HS-5 (cell line): ENCODE measurements at places on chromosomes 13 and 19.

- no peak for DNase-seq
These were observed 37.4 kb downstream of the KLF5 start for GRCh38 chr13:73096173-73096572.

GRCh38 chr13:99085808-99086266 is 108.0 kb upstream of the DOCK9 start:
- DNase-seq, result no peak

- DNase-seq, result no peak
These were observed 2.7 kb upstream of the ACP5 start for GRCh38 chr19:11580116-11580515.

DNA sequence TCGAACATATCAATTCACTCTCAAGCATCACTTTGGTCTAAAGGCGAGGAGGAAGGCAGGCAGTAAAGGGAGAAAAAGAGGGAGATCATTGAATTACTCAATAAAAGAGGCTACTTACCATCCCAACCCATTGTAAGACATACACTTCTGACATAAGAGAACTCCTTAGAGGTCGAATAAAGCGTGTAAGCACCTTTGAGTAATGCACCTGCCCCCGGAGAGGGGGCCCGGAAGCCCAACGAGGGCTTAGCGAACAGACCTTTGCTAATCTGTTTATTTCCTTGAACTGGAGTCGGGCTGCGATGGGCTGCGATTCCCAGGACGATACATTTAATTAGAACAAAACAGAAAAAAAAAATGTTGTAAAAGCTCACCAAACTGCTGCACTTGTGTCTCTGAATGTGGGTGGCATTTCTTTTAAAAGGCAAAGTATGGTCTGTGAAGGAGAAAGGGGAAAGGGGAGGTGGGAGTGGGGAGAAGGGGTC is 3.0 kb downstream of the ZC3H4 start:
- DNase-seq, result no peak

- DNase-seq, result no peak
These were observed 8.3 kb downstream of the TNFRSF19 start for GRCh38 chr13:23578411-23579071.

DNA sequence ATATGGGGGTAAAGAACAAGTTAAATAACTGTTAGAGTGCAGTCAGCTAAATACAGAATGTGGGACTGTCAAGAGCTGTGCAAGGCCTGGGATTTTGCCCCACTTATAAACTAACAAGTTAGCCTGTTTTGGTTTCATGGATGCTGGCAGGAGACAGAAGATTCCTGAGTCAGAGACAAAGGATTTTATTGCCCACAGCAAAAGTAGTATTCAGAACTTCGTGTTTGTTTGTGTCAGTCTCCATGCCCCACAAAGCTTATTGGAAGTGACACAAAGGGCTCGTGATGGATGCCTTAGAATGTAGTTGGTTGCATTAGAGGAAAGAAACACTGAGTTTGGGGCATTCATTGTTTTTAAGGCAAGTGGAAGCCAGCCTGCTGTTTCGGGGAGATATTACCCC is 22.2 kb upstream of the SPRYD7 start:
- no peak for DNase-seq

GRCh38 chr13:39929583-39929982 is 274.1 kb downstream of the COG6 start:
- DNase-seq, result no peak

- no peak for DNase-seq
These were observed 105.4 kb downstream of the WDFY2 start for GRCh38 chr13:51689663-51689996.

DNA sequence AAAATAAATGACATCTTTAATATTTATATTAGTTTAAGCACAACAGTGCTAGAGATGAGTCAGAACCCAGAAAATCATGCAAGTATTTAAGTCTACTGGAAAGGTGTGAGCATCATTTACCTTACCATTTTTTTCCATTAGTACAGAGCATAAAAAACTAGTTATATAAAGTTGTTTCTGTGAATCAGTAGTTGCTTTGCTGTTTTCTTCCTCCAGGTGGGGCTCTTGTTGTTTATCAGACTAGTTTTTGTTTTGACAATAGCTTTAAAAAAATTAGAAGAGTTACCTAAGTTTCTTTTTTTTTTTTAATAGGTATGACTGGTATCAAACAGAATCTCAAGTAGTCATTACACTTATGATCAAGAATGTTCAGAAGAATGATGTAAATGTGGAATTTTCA is 12.7 kb downstream of the SUGT1 start:
- DNase-seq, result no peak

GRCh38 chr13:60074397-60074796 is 89.3 kb downstream of the DIAPH3 start:
- DNase-seq, result no peak
